Dorsolateral prefrontal cortex (tissue), 122 donors: ENCODE measurements at places on chromosomes 5 and 9.

DNA sequence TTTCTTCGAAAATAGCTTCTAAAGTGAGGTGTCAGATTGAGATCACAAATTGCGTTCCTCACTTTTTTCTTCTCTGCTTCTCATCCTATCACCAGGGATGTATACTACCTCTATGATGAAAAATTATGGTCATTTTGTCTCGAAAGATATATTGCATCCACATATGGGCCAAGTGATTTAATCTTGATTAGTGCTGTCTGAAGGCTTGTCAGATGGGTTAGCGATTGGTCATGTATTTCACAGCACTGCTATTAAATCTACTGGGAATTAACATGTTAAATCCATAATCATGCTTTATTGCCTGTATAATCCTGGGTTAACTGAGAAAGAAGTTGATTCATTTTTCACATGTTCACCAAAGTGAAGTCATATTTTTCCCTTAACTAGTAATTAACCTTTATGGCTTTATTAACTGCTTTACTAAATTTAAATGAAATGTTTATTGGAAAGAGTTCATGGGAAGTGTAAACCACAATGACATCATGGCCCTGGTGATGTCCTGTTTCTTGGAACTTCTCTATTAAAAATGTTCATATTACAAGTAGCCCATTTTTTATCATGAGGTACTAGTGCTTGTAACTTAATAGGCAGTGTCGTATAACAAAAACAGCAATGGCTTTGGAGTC is 193.3 kb downstream of the SMC2 start:
- DNase-seq = no peak

DNA sequence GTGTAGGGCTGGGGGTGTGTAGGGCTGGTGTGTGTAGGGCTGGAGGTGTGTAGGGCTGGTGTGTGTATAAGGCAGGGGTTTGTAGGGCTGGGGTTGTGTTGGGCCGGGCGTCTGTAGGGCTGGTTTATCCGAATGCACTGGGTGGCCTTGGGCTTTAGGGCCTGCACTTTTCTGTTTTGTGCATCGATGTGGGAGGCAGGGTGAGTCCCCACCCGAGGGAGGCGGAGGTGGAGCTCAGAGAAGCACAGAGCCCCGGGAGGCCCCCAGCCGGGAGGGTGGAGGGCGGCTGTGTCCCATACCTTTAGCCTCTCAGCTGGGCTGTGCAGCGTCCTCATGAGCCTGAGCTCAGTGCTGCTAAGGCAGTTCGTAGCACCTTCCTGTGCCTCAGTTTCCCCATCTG is 13.5 kb downstream of the COL5A1 start:
- DNase-seq = peak; percentile 11

DNA sequence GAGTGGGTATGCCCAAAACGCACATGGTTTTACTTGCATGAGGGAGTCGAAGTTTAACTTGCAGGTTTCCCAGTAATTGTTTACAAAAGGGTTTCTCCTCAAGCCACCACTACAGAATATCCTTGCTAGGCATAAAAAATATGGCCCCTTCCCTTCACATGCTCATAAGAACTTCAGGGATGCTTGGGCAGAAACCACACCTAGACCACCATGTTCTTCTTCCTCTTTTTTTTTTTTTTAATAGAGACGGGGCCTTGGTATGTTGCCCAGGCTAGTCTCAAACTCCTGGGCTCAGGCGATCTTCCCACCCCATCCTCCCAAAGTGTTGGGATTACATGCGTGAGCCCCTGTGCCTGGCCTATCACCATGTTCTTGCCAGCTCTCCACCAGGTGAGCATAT is 18.6 kb upstream of the PLIN2 start:
- no peak for DNase-seq

DNA sequence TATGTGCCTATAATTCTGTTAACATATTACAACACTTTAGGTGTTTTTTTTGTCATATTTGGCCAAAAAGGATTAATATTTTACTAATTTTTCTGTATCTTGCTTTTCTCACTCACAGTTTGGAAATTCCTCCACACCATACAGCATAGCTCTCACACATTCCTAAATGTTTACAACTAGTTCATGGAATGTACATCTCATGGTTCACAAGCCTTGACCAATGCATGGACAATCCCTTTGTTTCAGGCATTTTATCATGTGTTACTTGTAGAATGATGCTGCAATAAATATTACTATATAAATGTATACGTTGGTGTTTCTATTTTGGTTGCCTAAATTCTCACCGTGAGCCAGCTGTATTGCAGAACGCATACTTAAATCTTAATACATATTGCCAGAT is 80.5 kb upstream of the SPATA31C2 start:
- no peak for DNase-seq

GRCh38 chr5:7074176-7074575 is 321.8 kb upstream of the ADCY2 start:
- no peak for DNase-seq

- no peak for DNase-seq
These were observed 51.0 kb upstream of the MPDZ start for GRCh38 chr9:13330396-13331004.

DNA sequence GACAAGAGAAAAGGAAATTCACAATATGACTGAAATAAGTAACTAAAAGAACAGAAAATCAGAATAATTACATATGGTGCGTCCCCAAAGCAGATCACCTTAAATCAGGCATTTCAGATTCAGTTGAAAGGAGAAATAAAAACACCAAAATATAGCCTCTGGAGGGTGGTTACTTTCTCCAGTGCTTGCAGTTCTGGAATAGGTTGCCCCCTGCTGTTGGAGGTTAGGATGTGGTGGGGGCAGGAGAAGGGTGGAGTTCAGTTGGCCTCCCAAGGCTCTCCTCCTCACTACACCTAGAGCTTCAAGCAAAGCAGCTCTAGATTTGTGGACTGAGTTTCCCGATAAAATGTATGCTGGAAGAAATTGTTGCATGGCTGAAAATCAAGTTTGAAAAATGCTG is 338.2 kb upstream of the TLE4 start:
- DNase-seq = no peak

GRCh38 chr9:107029146-107029545 is 166.2 kb downstream of the ZNF462 start:
- no peak for DNase-seq

GRCh38 chr5:1488882-1489680 is 34.7 kb downstream of the LPCAT1 start:
- DNase-seq = no peak

DNA sequence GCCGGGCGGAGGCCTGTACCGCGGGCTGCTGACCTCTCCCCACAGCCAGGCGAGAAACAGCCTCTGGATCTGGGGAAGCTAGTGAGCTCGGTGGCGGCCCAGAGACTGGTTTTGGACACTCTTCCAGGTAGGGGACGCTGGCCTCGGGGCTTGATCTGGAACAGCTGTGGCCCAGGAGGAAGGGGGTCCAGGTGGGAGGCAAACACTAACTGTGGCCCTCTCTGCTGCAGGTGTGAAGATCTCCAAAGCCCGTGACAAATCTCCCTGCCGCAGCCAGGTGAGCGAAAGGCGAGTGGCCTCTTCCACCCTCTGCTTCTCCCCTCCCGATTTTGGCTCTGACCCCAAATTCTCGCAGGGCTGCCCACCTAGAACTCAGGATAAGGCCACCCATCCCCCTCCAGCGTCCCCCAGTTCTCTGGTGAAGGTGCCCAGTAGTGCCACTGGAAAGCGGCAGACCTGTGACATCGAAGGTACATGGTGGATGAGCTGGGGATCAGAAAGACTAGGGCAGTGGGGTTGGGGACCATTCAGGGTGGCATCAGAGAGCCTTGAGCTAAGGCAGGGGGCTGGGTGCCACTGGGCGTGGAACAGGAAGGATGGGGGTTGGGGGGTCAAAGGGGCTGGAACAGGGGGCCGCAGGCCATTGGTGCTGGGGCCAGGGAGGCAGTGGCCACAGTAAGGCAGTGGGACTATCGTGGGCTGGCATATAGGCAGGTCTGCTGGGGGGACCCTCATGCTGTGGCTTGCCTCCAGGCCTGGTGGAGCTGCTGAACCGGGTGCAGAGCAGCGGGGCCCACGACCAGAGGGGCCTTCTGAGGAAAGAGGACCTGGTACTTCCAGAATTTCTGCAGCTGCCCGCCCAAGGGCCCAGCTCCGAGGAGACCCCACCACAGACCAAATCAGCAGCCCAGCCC is 12.9 kb upstream of the SLC34A1 start:
- no peak for DNase-seq

DNA sequence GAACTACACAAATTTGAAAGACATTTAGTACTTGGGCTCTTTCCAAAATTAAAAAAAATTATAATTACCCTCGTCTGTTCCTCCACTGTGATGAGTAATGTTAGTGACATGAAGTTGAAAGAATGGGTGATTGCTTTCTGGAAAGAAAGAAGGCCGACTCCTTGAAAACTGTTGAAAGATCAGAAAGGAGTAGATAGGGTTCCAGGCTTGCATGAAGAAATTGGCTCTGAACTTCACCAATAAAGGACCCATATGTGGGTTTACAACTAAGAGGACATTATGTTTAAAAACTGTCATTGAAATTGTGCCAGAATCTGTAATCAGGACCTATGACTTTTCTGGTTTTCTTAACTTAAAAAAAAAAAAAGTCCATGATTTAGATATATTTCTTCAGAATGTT is 20.7 kb upstream of the MOCS2 start:
- DNase-seq = no peak

GRCh38 chr5:156589104-156589945 is 260.8 kb upstream of the PPP1R2B start:
- no peak for DNase-seq

DNA sequence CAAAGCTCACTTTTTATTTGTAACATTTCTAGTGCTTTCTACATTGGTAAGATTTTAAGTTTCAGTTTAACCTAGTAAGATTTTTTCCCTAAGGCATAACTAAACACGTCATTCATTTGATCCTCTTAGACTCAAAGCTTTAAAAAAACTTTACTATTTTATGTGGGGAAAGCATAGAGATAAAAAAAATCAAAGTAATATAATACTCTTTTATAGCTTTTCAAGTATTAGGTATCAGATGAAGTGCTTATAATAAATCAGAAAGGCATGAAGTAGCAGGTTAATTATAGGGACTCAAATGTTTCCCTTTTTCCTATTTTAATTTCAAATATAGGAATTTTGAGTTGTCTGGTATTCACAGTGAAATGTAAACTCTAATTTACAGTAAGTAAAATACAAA is 68.0 kb upstream of the POU5F2 start:
- no peak for DNase-seq

- no peak for DNase-seq
These were observed 45.5 kb downstream of the CCNH start for GRCh38 chr5:87367243-87367642.

DNA sequence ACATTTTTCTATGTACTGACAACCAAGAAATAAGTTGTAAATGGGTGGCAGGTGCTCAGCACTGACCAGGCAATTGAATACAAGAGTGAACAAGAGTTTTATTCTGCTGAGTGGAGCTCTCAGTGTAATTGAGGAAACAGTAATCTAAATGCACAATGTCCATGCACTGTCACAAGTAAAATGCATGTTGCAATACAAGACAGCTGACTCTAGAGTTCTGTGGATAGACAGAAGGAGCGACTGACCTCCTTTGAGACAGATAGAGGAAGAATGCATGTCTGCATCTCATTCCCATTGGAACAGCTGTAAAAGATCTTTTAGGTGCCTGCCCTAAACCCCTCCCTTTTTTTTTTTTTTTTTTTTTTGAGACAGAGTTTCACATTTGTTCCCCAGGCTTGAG is 299.0 kb downstream of the FBXL7 start:
- no peak for DNase-seq

DNA sequence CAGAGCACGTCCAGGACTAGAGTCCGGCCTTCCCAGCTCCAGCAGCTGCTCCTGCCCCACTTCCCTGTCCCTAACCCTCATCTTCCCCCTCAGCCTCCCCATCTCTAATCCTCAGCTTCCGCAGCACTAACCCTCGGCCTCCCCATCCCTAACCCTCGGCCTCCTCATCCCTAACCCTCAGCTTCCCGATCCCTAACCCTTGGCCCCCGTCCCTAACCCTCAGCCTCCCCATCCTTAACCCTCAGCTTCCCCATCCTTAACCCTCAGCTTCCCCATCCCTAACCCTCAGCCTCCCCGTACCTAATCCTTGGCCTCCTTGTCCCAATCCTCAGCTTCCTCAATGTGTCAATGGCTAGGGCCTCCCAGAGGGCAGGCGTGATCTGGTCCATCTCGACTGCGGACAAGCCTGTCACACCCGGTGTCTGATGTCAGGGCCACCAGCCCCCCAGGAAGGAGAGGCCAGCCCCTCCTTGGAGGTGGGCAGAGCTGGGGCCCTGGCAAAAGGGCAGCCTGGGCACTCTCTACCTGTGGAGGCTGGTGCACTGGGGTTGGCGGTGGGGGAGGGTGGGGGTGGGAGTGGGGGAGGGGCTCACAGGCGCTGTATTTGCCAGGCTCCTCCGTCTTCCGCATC is 1.4 kb downstream of the OBP2B start:
- DNase-seq = no peak

DNA sequence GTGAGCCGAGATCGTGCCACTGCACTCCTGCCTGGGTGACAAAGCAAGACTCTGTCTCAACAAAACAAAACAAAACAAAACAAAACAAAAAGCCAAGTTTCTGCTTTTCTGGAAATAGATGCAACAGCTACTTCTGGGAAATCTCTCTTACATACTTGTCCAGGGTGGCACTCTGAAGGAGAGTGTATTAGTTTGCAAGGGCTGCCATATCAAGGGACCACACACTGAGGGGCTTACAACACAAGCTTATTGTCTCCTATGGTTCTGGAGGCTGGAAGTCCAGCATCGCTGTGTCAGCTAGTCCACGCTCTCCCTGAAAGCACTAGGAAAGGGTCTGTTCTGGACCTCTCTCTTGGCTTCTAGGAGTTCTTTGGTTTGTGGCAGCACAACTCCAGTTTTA is 277.9 kb upstream of the WWC1 start:
- no peak for DNase-seq

GRCh38 chr9:91732187-91733005 is 217.6 kb downstream of the ROR2 start:
- no peak for DNase-seq
